ENCODE measurements at places on chromosomes 3 and 15. TPM values are rescaled to one million over a fixed set of nuclear protein-coding genes. Genes with fewer than 3 reads are reported as not detected.

WDR5B gene
- total RNA-seq = 4.3 TPM

- no peak for DNase-seq
These were observed 207.9 kb upstream of the GAP43 start for GRCh38 chr3:115415246-115415996.

GRCh38 chr3:80010021-80010571, 242.3 kb upstream of the ROBO1 start:
- no peak for DNase-seq

GRCh38 chr15:48644467-48644826, 1.1 kb downstream of the FBN1 start:
- no peak for DNase-seq

- peak; percentile 75 for DNase-seq
These were observed 127.5 kb downstream of the BDH1 start for GRCh38 chr3:197428117-197428801.

GRCh38 chr3:13500133-13500885, 20.2 kb downstream of the HDAC11 start:
- DNase-seq = peak; percentile 66

DNA sequence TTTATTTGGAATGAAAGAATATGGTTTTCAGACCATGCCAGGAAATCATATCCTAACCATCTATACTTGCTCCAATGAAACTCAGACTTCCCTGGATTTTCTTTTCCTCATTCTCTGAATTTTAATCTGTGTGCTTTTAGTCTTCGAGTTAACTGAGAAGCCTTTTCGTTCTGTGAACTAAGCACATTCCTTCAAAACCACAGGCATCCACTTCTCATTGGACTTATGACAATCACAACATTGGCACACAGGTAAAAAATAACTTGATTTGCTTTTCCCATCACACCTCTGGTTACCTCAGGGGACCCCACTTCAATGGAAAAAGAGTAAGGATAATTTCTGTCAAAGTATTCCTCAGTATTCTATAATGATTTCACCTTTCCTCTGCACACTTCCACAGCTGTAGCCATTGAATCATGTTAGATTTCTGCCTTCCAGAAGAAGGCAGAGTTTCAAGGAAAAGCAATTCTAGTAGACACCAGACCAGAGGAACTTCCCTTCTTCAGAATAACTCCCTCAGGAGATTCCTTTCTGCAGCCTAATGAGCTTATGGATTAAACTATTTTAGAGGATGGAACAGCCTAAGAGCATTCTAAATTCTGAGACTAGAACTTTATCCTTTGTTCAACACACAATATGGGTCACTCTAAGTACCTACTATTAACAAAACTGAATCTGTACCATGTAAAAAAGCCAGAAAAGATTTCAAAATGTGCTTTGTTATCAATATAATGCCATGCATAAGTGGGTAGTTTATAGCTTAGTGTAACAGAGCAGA, 15.9 kb downstream of the COMMD2 start:
- DNase-seq = no peak
